Inflammatory macrophage (primary cell): ENCODE measurements at places on chromosomes 16 and 17.
A peak's percentile ranks its signal among the peaks of the same experiment; 100 is the strongest.

DNA sequence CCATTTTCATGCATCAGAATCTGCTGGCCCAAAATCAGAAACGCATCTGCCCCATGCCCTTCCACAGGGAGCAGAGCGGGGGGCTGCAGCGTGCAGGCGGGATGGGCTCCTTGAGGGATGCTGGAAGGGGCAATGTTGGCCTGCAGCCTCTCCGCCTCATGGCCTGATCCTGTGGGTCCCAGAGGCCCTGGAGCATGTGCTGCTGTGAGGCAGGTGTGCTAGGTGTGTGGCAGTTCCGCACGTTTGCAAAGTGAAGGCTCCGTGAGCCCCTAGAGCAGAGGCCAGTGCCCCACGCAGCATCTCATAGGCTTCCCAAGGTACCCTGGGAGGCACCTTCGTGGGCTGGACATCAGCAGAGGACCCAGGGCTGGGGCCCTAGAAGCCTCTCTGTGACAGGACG, 36.4 kb upstream of the CDH15 start:
- DNase-seq: no peak

DNA sequence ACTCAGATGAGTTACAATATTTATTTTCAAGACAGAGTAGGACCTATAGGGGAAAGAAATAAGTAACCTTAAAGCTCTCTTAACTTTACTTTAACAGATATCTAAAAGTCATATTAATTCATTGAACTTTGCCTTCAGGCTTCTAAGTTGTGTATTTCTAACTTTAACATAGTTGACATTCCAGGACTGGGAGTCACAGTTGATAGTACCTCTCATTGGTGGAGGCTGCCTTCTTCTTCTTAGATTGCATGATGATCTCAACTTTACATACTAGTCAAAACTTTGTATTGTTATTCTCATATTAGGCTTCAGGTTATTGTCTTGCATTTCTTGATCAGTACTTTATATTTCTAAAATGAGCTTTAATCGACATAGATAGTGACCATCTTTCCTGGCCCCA, 350.1 kb upstream of the KIF2B start:
- no peak for DNase-seq

- DNase-seq: peak; percentile 84
Measured at GRCh38 chr17:74493331-74493833, 26.9 kb downstream of the CD300A start.

DNA sequence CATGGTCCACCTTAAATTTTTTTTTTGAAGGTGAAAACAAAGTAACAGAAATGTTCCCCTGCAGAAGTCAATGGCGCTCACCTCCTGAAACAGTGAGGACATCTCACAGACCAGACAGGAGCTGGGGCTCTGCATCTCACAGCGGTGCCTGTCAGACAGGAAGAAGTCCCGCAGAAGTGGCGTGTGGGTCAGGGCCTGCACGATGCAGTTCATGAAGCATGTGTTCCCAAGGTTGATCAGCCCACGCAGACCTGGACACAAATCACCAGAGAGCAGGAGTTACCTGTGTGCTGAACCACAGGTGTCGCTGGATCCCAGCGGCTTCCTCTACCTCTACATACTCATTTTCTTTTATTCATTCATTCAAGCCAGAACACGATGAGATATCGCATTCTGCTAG, 24.9 kb downstream of the USP22 start:
- no peak for DNase-seq

- no peak for DNase-seq
Measured at GRCh38 chr17:43755389-43755875, 3.2 kb downstream of the SOST start.

GRCh38 chr17:489758-490329, 137.2 kb upstream of the RPH3AL start:
- no peak for DNase-seq

- no peak for DNase-seq
Measured at GRCh38 chr17:32370426-32370825, 20.5 kb downstream of the ZNF207 start.

GRCh38 chr17:42559075-42559474, 2.9 kb upstream of the COASY start:
- no peak for DNase-seq

DNA sequence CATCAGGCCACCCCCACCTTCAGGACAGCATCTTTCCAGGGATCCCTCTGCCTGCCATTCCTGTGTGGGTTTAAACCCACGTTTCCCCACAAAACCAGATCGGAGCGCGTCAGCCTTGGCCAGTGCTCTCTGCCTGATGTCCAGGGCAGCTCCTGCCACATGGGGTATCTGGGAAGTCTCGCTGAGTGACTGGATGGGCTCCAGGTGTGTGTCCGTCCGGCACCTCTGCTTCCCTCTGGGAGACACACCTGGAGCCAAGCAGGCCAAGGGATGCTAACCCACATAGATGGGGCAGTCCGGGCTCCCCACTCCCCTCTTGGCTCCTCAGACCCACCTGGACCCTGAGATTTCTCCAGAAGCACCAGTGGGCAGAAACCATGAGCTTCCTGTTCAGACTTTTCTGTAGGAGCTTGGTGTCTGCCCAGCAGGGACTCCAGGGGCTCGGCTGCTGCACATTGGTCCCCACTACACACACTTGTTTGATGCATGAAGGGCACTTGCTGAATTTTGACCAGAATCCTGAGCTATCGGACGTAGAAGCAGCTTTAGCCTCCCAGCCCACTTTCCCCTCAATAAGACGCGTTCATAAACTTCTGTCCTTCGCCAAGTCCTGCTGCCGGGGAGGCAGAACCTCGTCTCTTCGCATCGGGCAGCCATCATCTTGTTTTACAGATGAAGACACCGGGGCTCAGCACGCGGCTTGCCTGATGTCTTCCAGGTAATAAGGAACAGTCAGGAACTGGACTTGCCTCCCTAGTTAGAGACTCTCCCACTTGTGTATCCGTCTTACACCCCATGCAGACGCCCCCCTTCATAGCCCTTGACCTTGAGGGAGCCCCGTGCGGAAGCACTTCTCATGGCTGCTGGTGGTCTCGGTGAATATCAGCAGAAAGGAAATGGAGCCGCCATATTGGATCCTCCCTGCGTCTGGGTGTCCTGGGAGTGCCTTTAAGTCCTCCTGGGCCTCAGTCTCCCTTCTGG, 91.6 kb upstream of the ZNF469 start:
- no peak for DNase-seq

DNA sequence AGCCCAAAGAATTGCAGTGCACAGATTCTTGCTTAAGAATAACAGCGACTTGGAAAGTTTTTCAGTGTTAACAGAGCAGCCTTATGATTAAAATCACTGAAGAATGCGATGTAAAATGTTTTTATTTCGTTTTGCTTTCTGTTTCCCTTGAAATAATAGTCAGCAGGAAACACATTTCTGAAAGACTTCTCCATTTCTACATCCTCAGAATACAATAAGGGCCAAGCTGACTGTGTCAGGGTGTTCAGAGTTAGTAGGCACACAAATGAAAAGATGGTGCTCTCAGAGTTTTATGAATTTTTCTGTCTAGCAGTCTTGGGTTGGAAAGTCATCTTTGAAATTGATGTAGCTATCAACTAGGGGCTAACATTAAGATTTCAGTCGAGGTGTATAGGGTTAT, 582.9 kb upstream of the RBFOX1 start:
- no peak for DNase-seq

DNA sequence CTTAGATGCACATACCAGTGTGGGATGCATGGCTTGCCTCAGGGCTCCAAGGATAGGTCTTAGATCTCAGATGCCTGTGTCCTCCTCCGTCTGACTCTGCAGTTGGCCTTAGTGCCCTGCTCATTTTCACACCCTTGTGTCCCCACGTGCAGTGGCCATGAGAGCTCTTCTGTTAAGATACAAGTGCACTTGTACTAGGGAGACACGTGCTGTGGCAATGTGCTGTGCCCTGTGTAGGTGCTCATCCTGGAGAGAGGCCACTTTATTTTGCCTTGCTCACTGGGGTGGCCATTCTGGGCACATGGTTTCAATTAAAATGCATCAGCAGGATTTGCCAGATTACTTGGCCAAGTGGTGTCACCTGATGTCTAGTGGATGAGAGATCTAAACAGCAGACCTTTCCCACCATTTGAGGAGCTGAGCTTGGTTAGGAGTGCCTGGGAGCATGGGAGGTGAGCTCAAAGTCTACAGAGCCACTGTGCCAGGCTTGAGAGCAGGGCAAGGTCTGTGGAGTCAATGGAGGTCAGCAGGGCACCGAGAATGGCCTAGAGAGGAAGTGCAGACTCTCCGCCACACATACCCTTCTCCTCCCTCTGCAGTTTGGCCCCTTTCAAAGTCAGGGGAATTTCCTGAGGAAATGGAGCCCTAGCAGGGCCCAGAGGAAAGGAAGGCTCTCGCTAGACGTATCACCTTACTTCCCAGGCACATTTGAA, 25.2 kb upstream of the SMPD3 start:
- DNase-seq: peak; percentile 49

DNA sequence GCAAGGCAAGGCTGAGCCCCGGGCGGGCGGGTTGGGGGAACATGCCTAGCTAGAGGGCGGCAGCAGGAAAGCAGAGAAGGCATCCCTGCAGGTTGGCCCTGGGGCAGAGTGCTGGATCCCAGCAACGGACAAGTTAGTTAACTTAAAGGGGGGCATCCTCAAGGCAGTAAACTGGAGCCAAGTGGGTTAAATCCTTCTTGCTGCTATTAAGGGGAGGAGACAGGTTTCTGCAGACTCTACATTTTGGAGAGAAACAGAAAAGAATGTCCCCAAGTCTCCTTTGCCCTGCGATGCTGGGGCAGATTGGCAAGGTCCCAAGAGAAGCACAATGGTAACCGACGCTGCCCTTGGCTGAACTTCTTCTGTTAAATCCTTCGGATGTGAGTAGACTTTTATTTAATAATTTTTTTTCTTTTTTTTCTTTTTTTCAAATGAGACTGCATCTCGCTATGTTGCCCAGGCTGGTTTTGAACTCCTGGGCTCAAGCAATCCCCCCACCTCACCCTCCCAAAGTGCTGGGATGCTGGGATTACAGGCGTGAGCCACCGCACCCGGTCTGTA, 14.0 kb downstream of the ATP5PD start:
- DNase-seq: no peak

- DNase-seq: peak; percentile 57
Measured at GRCh38 chr16:66728117-66728787, 23.2 kb downstream of the DYNC1LI2 start.

GRCh38 chr16:2719328-2720063, 528 bp downstream of the PRSS27 start:
- DNase-seq: no peak

- DNase-seq: peak; percentile 91
Measured at GRCh38 chr17:73103641-73104335, 11.3 kb upstream of the SLC39A11 start.

DNA sequence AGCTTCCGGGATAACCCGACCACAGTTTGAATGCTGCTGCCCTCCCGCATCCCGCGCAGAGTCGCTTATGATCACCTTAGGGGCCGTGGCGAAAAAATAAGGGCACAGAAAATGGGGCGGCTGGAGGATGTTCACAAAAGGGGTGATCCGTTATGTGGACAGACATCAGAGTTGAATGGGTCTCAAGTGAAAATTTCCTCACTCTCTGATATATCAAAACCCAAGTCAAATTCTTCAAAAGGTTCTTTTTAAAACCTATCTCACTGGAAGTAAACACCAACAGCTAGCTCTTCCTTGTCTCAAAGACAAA, 400 bp upstream of the CEP112 start:
- no peak for DNase-seq

GRCh38 chr16:1043881-1044451, 28.6 kb upstream of the SSTR5 start:
- DNase-seq: no peak
